HCT116 (cell line): ENCODE measurements at places on chromosomes 5 and 9. TPM values are rescaled to one million over a fixed set of nuclear protein-coding genes. Genes with fewer than 3 reads are reported as not detected.

MORN5 gene
- not detected for total RNA-seq

GRCh38 chr5:71782393-71782770 lies 63.3 kb downstream of the CARTPT start:
- no peak overlapping the region for H3K27ac ChIP-seq
- no peak overlapping the region for H3K4me3 ChIP-seq
- peaks cover 9% of the 10 kb centered on the region for H3K4me1 ChIP-seq
- H3K27me3 ChIP-seq, result no peaks in the 10 kb centered on the region
- H3K36me3 ChIP-seq, result no peaks in the 10 kb centered on the region

BSPRY gene
- total RNA-seq, result 22.7 TPM

DNA sequence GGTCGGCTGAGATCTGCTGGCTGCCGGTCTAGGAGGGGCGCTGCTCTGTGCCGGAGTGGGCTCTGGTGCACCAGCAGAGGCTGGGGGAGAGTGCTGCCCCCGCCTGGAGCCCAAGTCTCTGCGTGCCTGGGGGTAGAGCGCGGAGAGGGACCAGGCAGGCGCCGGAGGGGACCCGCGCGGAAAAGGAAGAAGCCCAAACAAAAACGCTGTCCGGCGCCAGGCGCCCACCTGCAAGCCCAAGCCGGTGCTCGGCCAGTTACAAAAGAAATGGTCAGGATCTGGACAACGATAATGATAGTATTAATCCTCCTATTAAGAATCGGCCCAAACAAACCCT lies 571 bp upstream of the S1PR3 start:
- no peak overlapping the region for H3K27ac ChIP-seq
- DNase-seq, result no peak
- no peaks in the 10 kb centered on the region for H3K36me3 ChIP-seq
- no peaks in the 10 kb centered on the region for H3K4me1 ChIP-seq
- no peak overlapping the region for H3K4me3 ChIP-seq

DNA sequence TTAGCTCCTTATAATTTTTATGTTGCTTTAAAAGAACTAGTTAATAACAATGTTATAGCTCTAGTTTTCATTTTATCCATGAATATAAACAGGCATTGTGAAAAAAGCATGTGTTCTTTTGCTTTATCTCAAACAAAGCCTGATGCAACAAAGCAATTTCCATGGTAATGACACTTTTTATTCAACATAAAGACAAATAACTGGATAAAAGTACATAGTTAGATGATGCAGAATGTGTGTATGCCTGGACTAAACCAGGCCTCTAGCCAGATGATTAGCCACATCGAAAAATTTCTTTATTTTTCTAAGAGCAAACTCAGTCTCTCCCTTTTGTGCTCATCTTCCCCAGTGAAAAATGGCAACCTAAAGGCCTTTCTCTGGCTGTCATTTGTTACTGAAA lies 125.6 kb upstream of the TARS1 start:
- H3K27me3 ChIP-seq, result no peaks in the 10 kb centered on the region
- no peak for DNase-seq
- H3K27ac ChIP-seq, result no peak overlapping the region
- H3K36me3 ChIP-seq, result no peaks in the 10 kb centered on the region
- no peak overlapping the region for H3K4me3 ChIP-seq

GARIN3 gene
- total RNA-seq, result not detected

IL31RA gene
- total RNA-seq, result 0.59 TPM

DNA sequence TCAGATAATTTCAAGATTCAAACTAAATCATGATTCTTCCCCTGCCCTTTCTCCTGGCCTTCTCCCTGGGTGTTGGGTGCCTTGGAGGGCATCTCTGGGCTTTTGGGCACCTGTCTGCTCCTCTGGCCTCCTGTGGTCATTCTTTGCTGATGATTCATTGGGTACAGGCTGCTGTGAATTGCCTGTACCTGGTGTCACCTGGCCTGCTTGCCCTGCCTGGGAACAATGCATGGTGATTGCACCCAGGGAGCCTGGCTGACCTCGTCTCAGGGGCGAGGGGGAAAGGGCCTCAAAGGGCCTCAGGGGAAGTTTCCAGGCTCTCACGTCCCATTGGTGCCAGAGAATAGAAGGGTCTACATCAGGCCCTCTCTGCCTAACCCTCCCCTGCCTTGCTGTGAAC lies 20.1 kb upstream of the CKMT2 start:
- no peaks in the 10 kb centered on the region for H3K36me3 ChIP-seq
- H3K4me3 ChIP-seq, result no peak overlapping the region

GNAQ gene
- 28.7 TPM for total RNA-seq

GRCh38 chr9:35311891-35312639 lies 150.3 kb downstream of the UNC13B start:
- no peaks in the 10 kb centered on the region for H3K36me3 ChIP-seq
- no peaks in the 10 kb centered on the region for H3K4me1 ChIP-seq
- no peak overlapping the region for H3K27ac ChIP-seq
- no peak overlapping the region for H3K4me3 ChIP-seq

DNA sequence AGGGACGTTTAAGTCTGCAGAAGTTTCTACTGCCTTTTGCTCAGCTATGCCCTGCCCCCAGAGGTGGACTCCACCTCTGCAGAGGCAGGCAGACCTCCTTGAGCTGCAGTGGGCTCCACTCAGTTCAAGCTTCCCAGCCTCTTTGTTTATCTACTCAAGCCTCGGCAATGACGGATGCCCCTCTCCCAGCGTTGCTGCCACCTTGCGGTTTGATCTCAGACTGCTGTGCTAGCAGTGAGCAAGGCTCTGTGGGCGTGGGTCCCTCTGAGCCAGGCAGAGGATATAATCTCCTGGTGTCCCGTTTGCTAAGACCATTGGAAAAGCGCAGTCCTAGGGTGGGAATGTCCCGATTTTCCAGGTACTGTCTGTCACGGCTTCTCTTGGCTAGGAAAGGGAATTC lies 2188.5 kb upstream of the WWC1 start:
- H3K36me3 ChIP-seq, result no peaks in the 10 kb centered on the region
- H3K27me3 ChIP-seq, result no peaks in the 10 kb centered on the region
- DNase-seq, result no peak
- H3K4me3 ChIP-seq, result no peak overlapping the region

SPINK1 gene
- total RNA-seq, result 4.5 TPM

C9 gene
- total RNA-seq, result 0.34 TPM

DNA sequence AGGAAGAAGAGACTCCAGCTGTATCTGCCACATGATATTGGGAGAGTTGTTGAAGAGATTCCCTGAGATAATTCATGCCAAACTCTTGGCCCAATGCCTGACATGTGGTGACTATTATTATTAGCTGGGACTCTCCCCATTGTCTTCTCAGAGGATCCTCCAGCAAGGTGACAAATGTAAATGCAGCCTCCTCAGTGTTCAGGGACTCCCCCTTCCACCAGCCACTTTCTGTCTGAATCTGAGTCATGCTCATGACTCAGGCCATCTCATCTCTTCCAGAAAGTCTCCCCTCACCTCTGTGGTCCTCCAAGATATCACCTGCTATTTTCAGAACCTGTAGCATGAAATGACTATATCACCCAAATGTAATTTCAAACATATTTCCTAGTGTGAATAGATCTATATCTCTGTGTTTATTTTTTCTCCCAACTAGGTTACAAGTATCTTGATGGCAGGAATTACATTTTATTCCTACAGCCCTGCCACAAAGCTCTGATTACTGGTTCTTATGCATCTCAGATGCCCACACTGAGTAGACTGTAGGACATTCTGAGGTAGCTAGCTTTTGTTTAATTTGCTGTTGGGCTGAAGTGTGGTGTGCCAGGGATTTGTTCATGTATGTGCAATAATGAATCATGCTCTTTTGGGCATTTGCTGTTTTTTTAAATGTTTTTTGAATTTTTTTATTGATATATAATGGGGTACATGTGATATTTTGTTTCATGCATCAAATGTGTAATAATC lies 126.6 kb upstream of the IL12B start:
- no peaks in the 10 kb centered on the region for H3K27me3 ChIP-seq
- no peak overlapping the region for H3K4me3 ChIP-seq
- no peaks in the 10 kb centered on the region for H3K36me3 ChIP-seq
- H3K27ac ChIP-seq, result no peak overlapping the region
- peaks cover 19% of the 10 kb centered on the region for H3K4me1 ChIP-seq
